Kidney (tissue), 22 donors: ENCODE measurements at places on chromosomes 3 and 15. TPM values are rescaled to one million over a fixed set of nuclear protein-coding genes. Genes with fewer than 3 reads are reported as not detected.
A peak's percentile ranks its signal among the peaks of the same experiment; 100 is the strongest.

The LSAMP gene
- 1.4 TPM for polyA plus RNA-seq

DNA sequence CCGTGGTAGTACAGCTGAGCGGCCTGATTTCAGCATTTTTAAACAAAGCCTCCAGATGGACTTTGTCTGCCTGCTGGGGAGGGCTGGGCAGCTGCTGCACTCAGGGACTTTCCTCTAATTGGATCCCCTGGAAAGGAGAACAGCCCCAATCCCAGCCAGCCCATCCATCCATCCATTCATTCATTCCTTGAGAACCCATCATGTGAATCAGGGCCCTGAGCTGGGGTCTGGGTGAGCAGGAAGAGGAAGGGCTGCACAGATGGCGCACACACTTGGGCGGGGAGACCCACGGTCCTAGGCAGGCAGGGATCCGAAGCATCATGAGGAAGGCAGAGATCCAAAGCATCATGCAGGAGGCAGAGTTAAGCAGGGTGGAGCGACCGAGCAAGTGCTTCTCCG, 45.7 kb downstream of the TPRA1 start:
- DNase-seq: no peak

DNA sequence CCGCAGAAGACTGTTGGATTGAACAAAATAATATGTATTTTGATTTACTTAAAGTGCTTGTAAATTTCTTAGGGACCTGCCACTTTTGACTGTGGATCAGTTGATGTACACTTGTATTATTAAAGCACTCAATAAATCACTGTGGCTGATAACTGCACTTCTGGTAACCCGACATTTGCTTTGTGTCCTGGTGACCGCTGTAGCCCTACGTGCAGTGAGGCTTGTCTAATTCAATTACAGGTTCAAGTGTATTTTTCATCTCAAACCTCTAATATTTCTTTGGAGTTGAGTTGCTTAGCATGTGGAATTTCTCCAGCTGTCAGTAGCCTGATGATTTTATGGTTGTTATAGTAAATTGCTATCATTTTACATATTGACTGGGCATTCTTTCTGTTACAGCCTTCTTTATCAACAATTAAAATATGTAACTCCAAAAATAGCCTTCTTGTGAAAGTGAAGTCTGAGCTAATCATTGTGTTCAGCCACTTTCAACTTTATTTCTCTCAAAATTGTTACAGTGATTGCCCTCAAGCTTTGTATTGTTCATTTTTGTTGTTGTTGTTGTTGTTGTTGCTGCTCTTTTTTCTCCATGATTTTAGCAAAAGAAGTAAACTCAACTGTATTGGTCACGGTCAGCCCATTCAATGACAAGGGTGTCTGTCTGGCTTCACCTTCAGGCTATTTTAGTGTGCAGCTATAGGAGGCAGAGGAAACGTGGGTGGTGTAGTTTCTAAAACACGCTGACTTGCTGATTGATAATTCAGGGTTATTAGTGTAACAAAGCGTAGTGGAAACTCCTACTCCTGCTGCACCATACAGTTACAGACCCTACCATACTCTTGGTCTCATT, 215.1 kb upstream of the UBE2E1 start:
- peak; percentile 53 for DNase-seq

The KBTBD13 gene
- not detected for polyA plus RNA-seq
